Head of caudate nucleus (tissue), 42 donors: ENCODE measurements at places on chromosomes 6 and 20.

DNA sequence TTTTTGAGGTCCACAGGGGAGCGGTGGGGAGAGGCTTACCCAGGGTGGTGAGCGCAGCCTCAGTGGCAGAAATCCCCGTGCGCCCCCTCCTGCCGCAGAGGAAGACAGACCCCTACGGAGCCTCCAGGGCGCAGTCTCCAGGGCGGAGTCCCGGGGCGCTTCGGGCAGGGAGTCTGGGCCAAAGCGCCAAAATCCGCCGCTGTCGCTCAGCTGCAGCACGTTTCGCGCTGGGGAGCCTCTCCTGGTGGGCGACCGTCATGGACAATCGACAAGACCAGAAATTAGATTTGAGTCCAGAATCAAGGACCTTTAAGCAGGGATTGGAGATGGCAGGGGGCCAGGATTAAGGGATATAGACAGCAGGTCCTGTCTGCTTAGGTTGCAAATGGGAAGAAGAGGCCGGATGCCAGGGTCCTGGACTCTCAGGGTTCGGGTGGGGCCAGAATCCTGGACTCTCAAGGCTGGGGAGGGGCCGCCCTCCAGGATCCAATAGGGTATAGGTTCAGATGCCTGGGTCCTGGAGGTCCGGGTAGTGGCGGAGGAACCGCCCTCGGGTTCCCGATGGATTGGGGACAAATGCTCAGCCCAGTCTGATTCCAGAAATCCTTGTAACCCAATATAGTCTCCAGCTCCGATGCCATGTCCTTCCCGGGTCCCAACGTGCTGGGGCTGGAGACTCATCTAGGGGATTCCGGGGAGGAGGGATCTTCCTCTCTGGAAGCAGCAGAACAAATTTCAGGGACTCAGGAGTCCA, 7.9 kb upstream of the HLA-E start:
- DNase-seq: no peak

DNA sequence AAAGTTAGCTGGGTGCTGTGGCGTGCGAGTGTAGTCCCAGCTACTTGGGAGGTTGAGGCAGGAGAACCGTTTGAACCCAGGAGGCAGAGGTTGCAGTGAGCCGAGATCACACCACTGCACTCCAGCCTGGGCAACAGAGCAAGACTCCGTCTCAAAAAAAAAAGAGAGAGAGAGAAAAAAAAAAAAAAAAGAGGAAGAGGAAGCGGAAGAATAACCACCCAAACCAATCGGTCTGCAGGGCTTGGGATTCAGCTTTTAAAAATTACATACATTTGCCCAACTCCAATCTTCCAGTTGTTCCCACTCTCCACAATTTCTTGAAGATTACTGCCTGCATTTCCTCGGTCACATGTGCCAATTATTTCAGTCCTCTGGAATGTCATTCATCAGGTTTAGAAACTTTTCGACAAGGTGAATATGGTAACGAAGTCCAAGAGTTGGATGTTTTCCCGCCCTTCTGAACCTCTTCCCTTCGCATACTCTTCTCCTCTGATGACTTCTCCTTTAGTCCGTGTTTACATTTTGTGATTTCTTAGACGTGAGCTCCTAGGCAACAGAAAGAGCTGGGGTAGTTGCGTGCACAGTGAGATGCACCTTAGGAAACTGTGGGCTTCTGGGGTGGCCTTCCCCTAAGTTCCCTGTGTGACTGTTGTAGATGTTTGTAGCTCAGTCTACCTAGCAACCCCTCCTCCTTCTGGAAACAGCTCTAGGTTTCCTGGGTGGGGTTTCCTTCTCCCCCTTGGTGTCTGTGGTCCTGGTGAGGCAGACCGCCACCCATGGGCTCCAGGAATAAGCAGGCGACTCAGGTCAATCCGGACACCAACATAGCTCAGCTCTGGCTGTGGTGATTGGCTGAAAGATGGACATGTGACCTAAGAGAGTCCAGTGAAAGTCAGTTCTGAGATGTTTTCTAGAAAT, 63.0 kb upstream of the NCOA3 start:
- no peak for DNase-seq

DNA sequence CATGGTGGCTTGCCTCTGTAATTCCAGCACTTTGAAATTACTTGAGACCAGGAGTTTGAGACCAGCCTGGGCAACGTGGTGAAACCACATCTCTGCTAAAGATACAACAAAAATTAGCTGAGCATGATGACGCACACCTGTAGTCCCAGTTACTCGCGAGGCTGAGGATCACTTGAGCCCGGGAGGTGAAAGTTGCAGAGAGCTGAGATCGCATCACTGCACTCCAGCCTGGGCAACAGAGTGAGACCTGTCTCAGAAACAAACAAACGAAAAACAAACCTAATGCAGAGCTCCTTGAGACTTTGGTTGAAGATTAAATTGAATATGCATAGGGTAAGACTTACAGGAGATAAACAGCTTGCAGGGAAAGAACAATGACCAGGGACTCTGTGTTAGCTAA, 80.8 kb downstream of the SCAF8 start:
- DNase-seq: no peak

- DNase-seq: no peak
Measured at GRCh38 chr6:144715344-144715743, 430.2 kb downstream of the UTRN start.

DNA sequence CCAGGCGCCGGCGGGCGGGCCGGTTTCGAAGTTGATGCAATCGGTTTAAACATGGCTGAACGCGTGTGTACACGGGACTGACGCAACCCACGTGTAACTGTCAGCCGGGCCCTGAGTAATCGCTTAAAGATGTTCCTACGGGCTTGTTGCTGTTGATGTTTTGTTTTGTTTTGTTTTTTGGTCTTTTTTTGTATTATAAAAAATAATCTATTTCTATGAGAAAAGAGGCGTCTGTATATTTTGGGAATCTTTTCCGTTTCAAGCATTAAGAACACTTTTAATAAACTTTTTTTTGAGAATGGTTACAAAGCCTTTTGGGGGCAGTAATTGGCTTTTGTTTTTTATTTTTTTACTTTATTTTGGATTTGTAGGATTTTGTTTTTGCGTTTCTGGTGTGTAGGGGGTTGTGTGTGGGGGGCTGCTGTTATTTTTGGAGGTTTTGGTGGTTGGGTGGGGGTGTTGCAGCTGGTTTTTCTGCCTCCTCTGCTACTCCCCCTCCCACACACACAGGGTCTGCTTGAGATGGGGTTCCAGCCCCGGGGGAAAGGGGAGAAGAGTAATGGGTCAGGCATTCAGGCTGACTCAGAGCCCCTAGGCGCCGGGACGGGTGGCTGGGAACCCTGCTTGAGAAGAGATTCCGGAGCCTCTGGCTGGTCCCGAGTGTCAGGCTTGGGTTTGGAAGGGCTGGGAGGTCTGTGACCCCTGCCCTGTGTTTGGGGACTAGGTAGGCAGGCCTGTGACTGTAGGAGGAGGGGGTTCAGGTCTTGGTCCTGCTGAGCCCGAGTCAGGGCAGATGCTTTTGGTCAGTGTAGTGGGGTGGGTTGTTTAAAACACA, 2.0 kb downstream of the CEBPB start:
- DNase-seq: peak; percentile 82

GRCh38 chr6:145736661-145737144, 1.4 kb upstream of the EPM2A start:
- no peak for DNase-seq

DNA sequence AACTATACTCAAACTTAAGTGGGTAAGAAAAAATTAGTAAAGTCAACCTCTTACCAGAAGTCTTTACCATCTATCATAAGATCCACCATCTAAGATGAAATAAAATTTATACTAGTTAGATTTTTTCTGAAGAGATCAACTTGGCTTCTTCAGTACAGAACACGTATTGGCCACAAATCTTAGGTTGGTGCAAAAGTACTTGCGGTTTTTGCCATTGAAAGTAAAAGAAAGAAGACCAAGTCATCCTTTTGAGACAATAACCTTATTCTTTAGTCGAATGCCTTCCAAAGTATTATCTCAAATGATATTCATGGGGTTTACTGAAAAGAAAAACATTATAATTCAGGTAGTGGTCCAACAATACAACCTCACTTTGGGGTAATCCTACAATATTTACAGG, 292.6 kb upstream of the PTCHD4 start:
- DNase-seq: no peak

DNA sequence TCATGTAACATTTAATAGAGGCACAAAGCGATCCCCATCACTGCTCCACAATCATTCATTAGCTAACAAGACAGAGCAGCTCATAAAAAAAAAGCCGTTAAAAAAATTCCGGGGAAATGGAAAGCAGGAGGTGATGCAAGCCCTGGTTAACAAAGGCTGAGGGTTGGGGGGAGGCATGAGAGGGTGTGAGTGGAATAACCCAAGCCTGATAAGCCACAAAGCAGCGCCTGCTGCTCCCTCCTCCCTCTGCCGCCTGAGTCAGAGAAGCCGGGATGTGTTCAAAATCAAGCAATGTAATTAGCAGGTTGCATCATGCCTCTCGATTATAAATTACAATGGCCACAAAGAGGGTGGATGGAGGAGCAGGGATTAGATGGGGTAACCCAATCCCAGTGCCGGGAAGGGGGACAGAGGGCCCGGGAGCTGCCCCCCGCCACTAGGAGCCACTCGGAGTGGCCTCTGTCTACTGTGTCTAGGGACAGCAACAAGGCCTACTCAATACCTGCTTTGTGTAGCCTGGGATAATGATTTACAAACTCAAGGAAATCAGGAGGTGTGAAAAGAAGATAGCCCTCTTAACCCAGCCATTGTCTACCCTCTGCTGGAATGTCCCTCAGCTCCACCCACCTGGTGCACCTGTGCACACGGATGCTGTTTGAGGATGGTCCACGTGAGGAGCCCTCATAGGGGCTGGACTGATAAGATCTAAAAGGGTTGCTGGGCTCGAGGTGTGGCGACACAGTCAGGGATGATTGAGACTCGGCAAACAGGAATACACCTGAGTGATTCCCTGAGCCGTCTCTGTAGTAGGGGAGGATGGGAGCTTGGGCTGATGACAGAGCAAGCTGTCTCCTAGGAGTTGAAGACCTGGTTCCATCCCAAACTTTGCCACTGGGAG, 156.9 kb downstream of the VEGFA start:
- peak; percentile 85 for DNase-seq

DNA sequence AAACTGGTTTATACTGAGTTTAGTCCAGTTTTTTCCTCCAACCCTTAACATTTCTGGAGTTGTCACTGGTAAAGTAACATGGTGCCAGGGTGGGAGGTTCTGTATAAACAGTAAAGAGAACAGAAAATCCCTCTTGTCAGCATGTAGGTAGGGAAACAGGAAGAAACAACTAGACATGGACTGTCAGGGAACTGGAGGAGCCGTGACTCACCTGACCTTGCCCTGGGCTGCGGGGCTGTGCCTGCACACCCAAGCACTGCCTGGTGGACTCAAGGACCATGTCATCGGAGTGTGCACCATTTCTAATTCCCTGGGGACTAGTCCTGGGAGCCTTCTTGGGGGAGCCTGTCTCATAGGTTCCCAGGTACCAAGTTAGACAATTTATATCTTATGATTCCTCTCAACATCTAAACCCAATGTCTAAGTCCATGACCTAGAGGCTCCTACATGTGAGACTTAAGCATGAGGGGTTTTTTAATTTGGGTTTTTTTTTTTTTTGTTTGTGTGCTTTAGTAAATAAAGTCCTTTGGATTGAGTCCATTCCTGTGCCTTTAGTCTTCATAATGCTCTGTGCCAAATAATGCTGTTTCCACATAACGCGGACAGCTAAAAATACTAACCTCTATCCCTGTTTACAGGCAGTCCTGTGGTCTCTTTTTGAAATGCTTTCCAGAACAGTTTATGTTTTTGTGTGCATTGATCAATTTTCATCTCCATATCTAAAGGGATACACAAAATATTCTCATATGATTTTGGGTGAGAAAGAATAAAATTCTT, 136.9 kb upstream of the SUPT3H start:
- no peak for DNase-seq

DNA sequence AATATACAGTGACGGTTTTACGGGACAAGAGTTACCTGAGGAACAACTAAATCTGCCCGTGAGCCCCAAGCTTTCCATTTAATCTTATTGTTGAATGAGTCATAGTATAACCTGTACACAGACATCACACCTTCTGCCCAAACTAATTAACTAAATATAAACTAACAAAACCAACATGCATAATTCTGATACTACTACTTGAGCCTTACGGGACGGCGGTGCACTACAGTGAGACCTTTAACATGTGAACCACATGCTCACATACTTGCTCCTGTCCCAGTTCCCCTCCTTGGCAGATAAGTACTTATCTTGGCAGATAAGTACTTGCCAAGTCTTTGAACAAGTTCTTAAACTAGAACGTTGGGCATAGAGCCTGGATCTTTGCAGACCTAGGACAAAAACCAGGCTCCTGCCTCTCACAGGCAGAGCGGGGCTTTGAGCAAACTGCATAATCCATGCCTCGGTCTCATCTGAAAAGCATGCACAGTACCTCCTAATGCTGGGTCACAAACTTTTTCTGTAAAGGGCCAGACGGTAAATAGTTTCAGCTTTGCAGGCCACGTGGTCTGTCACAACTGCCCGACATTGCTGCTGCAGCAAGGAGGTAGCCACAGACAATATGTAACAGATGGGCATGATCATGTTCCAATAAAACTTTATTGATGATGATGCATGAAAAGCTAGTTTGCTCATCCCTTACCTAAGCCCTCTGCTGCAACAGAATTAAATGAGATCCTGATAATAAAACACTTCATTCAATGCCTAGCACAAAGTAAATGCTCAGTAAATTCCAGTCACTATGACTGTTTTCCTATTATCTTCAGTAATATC, 23.0 kb downstream of the ZNF217 start:
- peak; percentile 10 for DNase-seq

DNA sequence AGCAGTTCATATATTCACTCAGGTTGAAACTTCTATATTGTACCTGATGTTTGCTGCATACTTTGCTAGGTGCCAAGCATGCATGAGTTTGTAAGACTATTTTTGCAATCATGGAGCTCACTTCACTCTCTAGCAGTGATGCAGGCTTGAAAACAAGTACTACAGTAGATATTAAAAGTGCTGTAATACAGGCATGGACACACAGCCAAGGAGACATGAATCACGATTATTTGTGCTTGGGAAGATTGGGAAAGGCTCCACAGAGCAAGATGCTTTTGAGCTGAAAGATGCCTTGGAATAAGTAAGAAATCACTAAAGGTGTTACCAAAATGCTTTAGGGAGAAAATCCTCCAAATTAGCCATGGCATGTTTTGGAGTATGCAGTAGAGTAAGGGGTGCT, 427.4 kb downstream of the UTRN start:
- DNase-seq: no peak

- no peak for DNase-seq
Measured at GRCh38 chr6:93701526-93701925, 282.2 kb upstream of the EPHA7 start.
